ENCODE measurements at places on chromosomes 11 and 22.

DNA sequence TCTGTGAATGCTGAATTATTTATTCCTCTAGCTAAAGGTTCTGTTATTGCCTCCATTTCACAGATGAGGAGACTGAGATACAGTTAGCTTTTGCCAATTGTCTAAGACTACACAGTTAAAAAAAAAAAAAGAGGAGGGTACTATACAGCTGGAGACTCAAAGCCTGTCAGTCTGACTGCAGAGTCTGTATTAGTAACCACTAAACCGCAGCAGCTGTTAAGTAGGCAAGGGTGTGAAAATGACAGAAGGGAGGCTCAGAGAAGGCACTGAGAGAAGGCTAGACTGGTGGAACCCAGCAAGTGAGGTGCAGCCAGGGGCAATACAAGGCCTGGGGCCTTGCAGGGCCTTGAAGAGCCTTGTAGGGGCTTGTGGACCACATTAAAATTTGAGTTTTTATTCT lies 181.2 kb downstream of the CSNK2A3 start:
- DNase-seq = no peak

DNA sequence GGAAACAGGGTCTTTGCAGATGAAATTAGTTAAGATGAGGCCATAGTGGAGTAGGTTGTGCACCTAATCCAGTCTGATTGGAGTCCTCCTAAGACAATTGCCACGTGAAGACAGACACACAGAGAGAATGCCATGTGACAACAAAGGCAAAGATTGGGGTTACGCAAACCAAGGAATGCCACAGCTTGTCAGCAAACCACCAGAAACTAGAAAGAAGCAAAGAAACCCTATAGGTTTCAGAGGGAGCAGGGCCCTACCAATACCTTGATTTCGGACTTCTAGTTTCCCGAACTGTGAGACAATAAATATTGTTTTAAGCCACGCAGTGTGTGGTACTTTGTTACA lies 8.2 kb upstream of the LAYN start:
- no peak for DNase-seq

DNA sequence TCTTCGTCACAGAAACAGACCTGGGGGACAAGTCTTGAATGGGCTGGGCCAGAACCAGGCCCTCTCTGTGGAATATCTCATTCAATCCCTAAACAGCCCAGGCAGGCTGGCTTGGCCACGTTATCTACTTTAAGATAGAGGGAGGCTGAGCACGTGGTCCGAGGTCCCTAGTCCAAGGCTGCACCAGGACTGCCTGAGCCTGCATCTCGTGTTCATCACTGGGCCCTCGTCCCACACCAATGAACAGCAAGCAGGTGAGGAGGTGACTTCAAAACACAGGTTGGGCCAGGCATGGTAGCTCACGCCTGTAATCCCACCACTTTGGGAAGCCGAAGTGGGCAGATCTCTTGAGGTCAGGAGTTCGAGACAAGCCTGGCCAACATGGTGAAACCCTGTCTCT lies 20.3 kb upstream of the FGF3 start:
- DNase-seq = no peak

DNA sequence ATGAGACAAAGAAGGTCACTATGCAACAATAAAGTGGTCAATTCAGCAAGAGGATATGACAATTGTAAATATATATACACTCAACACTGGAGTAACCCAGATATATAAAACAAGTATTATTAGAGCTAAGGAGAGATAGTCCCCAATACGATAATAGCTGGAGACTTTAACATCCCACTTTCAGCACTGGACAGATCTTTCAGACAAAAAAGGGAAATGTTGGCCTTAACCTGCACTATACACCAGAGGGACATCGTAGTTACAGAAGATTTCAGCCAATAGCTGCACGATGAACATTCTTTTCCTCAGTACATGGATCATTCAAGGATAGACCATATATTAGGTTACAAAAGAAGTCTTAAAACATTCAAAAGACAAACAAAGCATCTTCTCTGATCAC lies 29.9 kb downstream of the PIWIL3 start:
- no peak for DNase-seq

- no peak for DNase-seq
Measured at GRCh38 chr11:31806928-31807798, 4.0 kb downstream of the PAX6 start.

DNA sequence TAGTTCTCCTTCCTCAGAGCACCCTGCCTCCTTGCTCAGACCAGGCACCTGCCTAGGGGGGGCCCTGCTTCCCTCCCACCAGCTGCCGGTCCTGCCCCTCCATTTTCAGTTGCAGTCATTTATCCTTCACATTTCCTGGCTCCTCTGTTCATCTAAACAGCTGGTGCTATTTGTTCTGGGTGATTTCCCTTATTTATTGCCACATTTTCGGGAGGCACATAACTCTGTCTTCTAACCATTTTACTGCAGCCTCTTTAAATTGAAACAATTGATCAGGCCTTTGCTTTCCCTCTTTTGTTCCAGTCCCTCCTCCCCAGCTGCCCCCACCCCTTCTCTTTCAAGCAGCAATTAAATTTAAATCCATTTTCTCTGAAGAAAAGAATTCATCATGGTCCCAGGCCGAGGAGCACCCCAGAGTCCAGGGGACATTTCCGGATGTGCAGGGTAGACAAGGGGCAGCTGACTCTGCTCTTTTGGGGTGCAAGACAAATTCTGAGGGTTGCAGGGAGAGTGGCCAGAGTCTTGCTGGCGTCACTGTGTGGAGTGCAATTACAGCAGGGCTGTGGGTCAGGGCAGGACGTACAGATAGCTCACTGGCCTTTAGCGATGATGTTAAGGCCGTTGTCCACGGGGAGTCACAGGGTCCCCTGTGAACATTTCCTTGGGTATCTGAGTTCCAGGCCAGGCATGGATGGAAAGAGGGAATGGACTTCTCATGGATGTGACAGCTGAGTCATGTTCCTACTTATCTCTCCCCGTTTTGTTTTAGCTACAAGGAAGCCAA lies 476.4 kb downstream of the TBC1D22A start:
- DNase-seq = no peak

All from fibroblast of skin of left quadriceps (primary cell).